Astrocyte of the cerebellum (primary cell): ENCODE measurements at places on chromosomes 6 and 20.

GRCh38 chr6:161482517-161482858 lies 208.6 kb upstream of the AGPAT4 start:
- DNase-seq = peak; percentile 9

DNA sequence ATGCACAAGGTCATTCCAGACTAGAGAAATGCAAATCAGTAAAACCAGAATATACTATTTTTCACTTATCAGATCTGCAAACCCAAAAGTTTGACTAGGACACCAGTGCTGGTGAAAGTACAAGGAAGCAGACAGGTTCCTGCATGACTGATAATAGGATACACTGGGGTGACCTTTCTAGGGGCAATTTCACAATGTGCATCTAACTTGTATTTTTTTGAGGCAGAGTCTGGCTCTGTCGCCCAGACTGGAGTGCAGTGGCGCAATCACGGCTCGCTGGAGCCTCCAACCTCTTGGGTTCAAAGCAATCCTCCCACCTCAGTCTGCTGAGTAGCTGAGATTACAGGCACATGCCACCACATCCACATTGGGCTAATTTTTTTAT lies 11.4 kb downstream of the COMMD7 start:
- DNase-seq = no peak

DNA sequence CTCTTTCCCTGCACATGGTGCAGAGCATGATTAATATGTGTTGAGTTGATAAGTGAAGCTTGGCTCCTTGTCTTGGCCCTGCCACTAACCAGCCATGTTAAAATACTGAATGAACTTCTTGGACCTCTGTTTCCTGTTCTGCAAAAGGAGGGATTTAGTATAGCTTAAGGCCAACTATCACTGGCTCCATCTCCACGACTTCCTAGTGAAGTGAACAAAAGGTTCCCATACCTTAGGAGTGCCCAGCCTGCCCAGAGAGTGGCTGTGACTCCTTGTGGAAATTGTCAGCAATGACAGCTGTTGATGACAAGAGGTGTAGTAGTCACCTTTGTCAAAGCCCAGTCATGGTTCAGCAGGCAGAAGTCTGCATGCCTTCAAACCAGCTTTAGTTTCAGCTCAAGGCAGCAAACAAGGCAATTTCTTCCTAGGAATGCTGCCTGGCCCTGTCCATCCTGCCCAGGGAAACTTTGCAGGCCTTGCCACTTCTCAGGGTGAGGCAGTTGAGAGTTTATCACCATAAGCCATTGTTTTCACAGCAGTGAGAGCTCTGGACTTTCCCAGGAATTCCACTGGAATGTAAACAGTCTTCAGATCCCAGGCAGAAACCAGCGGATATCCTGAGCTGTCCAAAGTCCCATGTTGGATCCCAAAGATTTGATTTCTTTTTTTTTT lies 169.7 kb upstream of the TNFAIP3 start:
- DNase-seq = peak; percentile 29

GRCh38 chr20:31484001-31484400 lies 8.9 kb downstream of the REM1 start:
- no peak for DNase-seq

GRCh38 chr6:31620586-31621319 lies at the start of gene PRRC2A:
Gene PRRC2A (plus strand): TSS chr6:31620715. CDS start chr6:31622790, 2,075 bp downstream.
- DNase-seq = peak; percentile 95

GRCh38 chr6:42777126-42777822 lies 4.6 kb upstream of the BICRAL start:
- peak; percentile 63 for DNase-seq
